ENCODE measurements at places on chromosomes 3 and 15.

DNA sequence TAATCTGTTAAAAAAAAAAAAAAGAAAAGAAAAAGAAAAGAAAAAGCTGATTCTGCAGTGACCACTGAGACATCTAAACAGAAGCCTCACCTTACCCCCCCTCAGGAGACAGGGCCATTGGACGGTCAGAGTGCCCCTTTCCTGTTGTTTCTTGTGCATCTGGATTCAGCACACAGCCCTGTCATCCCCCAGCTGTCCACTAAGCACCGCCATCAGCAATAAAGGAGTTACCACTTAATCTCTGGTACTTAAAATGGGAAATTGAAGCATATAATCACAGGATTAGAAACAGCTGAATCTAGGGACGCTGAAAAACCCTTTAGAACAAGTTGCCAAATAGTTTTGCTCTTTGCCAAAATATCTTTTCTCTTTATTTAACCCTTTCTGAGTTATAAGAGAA, 62.5 kb downstream of the TRIM69 start:
- no peak for DNase-seq

- no peak for DNase-seq
Measured at GRCh38 chr3:4419386-4419785, 47.7 kb downstream of the SUMF1 start.

- DNase-seq = no peak
Measured at GRCh38 chr15:88390164-88390901, 76.9 kb downstream of the MRPL46 start.

- no peak for DNase-seq
Measured at GRCh38 chr3:160935413-160936095, 169.6 kb downstream of the B3GALNT1 start.

Data from stimulated activated CD4-positive, alpha-beta T cell treated with anti-CD3 and anti-CD28 coated beads, Interleukin-15, amount 100 ng/mL, for 24 hours (primary cell).